Kidney epithelial cell (primary cell): ENCODE measurements at places on chromosomes 12 and 14. TPM values are rescaled to one million over a fixed set of nuclear protein-coding genes. Genes with fewer than 3 reads are reported as not detected.

- no peak for DNase-seq
These were observed 35.1 kb downstream of the PPP2R5E start for GRCh38 chr14:63508033-63508432.

- no peak for DNase-seq
These were observed 254.5 kb upstream of the CAND1 start for GRCh38 chr12:67014642-67015041.

DNA sequence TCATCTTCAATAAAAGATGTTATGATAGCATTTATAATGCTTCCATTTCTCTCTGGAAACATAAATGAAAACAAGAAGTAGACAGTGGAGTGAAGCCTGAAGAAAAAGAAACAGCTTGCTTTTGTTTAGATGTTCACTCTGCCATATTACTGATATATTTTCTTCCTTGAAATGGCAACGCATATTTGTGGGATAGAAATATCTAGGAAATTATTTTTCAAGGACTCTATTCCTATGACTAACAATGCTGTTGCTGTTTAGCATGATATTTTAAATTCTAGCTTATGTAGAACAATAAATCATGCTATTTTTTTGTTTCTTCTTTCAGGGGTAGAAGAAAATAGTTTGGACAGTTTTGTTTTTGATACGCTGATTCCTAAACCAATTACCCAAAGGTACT is 359.0 kb downstream of the NAV3 start:
- DNase-seq, result no peak

- no peak for DNase-seq
These were observed 283.2 kb downstream of the RPAP3 start for GRCh38 chr12:47422611-47423010.

DNA sequence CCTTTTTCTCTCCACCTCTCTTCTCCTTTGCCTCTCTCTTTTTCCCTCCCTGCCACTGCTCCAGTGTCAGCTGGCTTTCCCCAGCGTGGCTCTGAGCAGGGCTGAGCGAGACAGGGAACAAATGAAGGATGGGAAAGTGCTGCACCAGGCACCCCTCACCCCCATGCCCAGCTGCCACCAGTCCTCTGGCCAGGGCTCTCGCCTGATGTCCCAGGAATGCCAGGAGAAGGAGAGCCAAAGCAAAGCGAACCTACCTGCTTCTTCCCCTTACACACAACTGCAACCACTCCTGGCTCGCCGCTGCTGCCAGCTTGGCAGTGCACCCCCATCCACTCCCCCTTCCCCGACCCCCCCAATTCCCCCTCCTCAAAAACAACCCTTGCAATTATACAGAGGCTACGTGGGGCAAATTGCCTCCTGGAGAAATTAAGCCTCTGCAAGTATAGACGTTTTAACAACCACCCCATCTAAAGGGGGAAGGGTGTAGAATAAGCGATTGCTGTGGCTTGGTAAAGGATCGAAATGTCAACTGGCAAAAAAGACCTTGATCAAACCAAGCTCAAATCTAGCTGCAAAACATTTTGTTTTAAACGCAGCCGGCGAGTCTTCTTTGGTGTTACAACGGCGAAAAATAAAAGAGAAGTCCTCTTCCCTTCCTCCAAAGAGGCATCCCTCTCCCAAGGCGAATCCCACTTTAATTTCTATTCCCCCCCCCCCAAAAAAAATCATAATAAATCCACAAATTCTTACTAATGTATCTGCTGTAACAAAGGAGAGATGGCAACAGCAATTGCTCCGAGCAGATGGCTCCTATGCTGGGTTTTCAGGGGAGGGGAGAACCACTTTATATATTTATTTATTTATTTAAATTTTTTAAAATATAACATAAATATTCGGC is 2.9 kb downstream of the BCL11B start:
- no peak for DNase-seq

DNA sequence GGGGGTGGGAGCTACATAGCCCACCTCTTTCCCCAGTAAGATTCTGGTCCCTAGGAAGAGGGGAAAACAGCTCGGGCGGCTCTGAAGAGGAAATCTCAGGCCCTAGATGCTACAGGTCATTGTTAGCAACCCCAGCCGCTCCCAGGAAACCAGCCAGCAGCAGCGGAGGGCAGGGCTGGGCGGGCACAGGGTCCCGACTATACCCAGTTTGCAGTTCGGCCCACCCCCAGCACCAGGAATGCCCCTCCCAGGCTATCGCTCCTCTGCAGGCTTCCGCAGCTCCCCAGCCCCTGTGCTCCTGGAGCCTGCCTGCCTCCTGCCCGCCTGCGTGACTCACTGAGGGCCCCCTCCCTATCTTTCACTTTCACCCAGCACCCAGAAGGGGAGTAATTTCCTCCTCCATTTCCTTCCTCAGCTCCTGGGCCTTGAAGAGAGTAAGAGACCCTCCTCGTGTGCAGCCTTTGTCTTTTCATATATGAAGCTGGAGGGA is 27.2 kb upstream of the PNMA1 start:
- no peak for DNase-seq

DNA sequence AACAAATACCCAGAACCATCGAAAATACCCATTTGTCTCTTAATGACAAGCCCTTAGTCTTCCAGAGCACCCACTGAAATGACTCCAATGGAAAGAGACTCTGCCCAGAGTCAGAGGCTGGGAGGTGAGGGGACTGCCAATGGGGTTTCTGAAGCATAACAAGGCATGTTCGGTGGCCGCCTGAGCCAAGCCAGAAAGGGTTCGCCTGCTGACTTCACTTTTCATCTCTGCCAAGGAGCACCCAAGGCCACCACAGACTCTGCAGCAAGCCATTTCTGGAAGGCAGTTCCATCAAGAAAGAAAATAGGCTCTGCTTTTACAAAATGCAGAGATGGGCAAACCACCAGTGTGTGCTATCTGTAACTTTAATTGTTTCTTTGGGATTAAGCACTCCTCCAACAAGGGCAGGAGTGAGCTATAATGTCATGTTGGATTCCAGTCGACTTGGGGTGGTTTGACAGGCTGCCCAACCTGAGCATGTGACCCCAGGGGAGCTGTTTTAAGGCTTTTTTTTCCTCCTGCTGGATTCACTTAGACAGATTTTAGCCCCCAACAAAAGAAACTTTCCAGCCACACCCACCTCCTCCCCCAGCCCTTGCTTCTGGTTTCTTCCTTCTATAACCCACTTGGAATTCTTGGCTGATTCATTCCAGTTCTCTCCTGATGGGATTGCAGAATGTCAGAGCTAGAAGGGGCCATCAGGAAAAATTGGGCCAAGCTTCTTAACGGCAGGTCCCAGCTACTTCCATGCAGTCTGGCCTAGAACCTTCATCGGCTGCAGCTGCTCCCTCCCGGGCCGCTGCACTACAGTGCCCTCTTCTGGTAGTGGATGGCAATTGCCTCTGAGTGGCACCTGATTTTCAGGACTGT is 24.1 kb downstream of the CKAP4 start:
- DNase-seq, result no peak

PZP gene
- total RNA-seq, result not detected in 2 replicates

RHEBL1 gene
- 3.8 and 5.1 TPM in 2 replicates for total RNA-seq

TAS2R13 gene
- 0.21 and 0.89 TPM in 2 replicates for total RNA-seq
